Activated CD4-positive, alpha-beta T cell treated with anti-CD3 and anti-CD28 coated beads, Interleukin-2, amount 50 U/mL, for 24 hours (primary cell): ENCODE measurements at places on chromosomes 5 and 9.
A peak's percentile ranks its signal among the peaks of the same experiment; 100 is the strongest.

- DNase-seq = no peak
These were observed 13.0 kb downstream of the SUSD3 start for GRCh38 chr9:93071464-93071863.

- DNase-seq = no peak
These were observed 84.4 kb downstream of the C9orf152 start for GRCh38 chr9:110123341-110124095.

DNA sequence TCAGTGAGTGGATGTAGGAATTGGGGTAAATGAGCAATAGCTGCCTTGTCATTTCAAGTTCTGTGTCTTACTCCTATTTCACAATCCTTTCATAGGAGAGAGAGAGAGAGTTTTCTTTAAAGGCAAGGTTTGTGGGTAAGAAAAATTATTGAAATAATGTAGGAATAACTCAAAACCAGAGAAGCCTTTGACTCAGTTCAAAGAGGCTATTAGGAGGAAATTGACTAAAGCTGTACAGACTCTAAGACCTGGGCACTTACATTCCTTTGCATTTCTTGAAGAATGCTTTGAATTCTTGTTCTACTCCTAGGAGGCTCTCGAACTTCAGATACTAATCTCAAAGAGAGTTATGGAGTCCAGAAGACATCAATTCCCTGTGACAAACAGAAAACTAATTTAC, 257.1 kb downstream of the FBXL7 start:
- no peak for DNase-seq

GRCh38 chr9:94656200-94656599, 16.9 kb upstream of the FBP1 start:
- DNase-seq = peak; percentile 23

- DNase-seq = no peak
These were observed 498.7 kb downstream of the TLE1 start for GRCh38 chr9:81190659-81191058.

DNA sequence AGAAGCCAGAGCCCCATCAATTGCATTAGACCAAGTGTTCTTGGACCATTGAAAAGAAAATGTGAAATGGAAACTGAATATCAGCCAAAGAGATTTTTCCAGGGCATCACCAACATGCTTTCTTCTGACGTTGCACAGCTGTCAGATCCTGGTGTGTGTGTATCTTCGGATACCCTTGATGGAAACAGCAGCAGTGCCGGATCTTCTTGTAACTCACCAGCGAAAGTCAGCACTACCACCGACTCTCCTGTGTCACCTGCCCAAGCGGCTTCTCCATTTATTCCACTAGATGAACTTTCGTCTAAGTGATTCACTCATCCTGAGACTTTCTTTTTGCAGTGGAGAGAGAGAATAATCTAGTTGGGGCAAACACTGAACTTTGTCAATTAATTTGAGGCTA, 75.7 kb downstream of the PIP5K1B start:
- DNase-seq = no peak

DNA sequence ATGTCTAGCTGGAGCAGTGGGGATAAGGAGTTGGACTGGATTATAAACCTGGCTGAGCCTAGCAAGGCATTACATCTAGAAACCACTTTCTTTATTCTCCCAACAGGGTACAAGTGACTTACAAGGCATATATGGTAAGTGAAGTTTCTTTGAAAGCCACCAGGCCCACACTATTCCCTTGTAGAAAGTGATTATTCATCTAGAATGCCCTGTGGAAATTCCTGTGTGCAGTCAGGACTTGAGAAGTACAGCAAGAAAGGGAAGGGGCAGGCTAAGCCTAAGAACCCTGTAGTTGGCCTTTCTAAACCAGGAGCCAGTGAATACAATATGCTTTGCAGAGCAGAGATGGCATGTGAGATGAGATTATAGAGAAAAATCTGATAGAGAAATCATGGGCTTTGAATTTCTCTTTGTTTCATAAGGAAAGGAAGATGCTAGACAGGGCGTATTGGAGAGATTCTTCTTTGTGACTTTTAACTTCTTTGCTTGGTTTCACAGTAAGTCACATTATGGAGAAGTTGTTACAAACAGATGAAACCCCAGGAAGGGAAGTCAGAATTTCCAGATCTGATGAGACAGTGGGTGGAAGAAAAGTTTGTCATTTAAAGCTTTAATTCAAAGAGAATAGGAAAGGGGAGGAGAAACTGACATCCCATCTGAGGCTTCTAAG, 321.7 kb downstream of the NDUFS4 start:
- no peak for DNase-seq

GRCh38 chr5:171617266-171617665, 168.4 kb upstream of the SMIM23 start:
- DNase-seq = no peak

DNA sequence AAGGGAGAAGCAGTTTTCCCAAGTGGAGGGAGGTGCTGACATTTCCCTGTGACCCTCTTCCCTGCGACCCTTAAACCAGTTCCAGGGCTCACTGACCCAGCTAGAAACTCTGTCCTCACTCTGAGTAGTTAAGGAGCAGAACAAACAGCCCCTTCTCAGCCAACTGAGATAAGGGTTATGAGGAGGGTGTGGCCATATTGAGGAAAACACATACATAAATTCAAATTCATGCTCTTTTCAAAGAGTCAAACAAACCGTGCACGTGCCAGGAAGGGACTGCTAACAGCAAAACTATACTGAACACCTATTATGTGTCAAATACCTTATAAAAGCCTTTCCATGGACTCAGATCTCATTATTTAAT, 4.9 kb upstream of the AKNA start:
- DNase-seq = no peak

DNA sequence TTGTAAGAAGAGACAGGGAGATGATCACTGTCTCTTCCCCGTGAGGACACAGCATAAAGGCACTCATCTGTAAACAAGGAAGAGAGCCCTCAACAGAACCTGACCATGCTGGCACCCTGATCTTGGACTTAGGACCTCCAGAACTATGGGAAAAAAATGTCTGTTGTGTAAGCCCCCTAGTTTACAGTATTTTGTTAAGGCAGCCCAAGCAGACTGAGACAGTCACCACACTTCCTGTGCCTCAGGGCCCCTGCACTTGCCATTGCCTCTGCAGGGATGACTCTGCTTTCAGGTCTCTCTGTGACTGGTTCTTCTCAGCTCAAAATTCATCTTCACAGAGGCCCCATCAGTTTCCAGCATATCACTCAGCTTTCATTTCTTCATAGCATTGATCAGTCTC, 372.1 kb downstream of the TLE1 start:
- DNase-seq = no peak

- DNase-seq = no peak
These were observed 59.2 kb downstream of the PHAX start for GRCh38 chr5:126659805-126660482.

DNA sequence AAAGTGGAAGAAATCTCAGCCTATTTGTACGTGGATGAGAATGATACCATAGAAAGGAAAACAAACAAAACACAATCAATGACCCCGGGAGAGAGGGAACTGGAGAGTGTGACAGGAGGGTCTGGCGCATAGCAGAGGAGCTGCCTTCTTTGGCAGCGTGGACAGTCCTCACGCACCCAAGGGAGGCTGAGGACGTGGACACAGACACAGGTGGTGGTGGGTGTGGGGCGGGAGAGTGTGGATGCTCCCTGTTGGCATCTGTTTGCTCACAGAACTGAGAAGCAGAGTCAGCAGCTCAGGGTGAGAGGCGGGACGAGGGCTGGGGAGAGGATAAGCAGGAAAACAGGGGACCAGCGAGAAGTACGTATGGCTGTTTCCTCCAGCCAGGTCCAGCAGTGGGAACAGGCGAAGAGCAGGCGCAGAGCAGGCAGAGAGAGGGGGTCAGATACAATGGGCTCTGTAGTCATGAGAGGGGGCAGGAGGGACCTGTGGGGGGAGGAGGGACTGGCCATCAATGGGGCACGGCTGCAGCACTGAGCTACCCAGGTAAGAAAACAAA, 10.0 kb downstream of the CMBL start:
- DNase-seq = no peak

- no peak for DNase-seq
These were observed 174.4 kb downstream of the SLIT3 start for GRCh38 chr5:169126481-169127021.

DNA sequence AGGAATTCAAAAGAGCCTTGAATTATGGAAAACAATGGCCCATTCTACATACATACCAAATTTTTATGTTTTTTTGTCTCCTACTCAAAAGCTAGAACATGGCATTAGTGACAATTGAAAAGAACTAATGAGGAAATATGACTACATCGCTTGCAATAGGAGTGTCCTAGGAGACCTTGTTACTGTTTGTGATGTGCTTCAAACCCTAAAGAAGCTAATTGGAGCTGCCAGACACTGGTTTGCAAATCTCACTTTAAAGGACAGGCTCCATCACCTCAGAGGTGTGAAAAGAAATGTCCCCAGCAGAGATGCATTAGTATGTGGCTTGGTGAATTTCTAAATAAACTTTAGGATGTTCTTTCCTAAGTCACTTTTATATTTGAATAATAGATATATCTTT, 354.2 kb upstream of the EFNA5 start:
- no peak for DNase-seq

DNA sequence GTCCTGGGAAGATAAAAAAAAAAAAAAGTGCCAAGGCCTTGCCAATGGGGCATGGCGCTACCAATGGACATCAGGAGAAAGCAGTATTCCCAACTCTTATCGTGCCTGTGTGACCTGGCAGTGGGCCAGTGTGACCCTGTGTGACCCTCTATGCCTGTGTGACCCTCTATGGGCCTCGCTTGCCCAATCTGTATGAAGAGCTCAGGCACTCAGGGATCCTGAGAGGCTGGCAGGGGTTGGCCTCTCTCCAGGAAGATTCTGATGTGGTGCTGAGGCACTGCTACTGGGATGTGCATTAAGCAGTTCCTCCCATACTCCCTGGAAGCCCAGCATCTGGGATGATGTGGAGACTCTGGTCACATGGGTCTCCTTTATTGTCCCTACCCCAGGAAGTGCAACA, 179.2 kb downstream of the MACROH2A1 start:
- DNase-seq = no peak

DNA sequence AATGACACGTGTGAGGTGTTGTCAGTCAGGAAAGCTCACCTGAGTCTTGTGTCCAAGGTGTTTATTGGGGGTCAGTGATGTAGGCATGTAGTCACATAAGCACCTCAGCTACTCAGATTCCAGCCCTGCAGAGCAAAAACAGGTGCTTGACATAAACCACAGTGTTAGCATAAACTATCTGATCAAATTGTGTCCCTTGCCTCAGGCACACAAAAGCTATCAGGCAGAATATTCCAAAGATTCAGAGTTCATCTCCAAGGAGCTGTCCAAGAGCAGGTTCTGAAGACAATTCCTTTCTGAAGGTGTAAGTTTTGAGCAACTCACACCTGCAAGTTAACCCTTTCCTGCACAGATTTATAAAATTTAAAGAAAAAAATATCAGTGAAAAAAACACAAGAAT, 102.2 kb upstream of the ITGA1 start:
- no peak for DNase-seq

DNA sequence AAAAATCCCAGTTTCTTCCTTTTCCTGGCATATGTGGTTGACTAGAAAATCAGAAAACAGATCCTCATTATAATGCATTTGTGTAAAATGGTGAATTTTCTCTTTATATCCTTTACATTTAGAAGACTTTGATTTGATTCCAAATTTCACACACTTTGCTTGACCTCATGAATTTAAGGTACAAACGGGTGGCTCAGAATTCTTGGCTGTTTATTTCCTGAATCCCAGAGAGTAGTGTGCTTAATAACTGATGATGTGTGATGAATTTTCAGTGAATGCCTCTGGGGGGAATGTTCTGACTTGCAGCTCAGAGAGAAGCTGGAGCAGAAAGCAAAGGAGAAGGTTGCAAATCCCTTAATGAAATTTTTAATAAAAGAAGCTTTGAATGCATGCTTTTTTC, 126.8 kb downstream of the SPATA31D1 start:
- no peak for DNase-seq

GRCh38 chr5:53424686-53425615, 55.5 kb upstream of the FST start:
- no peak for DNase-seq

- DNase-seq = no peak
These were observed 31.8 kb upstream of the PLCXD3 start for GRCh38 chr5:41542183-41542582.

- no peak for DNase-seq
These were observed 95.1 kb downstream of the FBXL7 start for GRCh38 chr5:15594977-15595568.

DNA sequence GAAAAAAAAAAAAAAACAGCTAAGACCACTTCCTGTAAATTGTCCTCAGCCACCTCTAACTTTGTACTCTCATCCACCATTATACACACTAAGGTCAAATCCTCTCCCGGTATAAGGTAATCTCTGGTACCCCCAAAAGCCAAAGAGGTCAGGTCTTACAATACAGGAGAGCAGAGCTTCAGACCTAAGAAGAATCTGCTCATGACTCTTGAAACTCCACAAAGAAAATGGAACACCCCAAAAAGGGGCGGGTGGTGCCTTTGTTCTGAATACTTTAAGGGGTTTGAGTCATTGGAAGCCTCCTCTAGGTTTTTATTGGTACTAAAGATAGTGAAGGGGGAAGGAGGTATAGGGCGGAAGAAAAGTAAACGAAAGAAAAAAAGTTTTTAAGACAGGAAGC, 69.8 kb downstream of the COL15A1 start:
- no peak for DNase-seq

- DNase-seq = no peak
These were observed 158.7 kb upstream of the HMHB1 start for GRCh38 chr5:143653256-143653655.

DNA sequence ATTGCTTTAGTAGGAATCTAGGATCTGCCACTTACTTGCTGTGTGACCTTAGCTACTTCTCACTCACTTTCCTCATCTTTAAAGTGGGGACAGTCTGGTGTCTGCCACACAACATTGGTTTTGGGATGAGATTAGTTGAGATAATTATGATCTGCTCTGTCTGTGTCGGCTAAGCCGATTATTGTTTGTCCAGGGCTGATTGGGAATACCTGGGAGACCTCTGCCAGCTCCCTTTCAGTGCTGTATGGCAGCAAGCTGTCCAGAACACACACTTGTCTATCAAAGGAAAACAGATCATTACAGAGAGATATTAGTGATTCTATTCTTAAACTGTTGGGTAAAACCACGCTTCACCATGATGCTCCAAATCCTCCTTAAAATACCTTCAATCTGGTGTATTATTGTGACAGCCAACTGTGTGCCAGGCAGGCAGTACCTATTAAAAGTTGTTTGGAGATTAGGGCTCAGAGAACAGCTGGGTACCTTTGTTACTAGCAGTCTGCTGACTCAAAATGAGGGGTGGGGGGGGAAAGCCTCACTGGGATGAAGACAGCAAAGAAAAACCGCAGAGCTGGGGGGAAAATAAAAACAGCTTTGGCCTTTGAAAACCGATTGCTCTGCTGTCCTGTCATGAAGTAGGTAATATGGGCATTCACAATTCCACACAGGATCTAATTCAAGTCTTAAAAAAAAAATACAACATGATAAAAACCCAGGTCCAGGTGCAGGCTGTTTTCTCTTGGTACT, 458.4 kb upstream of the C9orf72 start:
- no peak for DNase-seq

DNA sequence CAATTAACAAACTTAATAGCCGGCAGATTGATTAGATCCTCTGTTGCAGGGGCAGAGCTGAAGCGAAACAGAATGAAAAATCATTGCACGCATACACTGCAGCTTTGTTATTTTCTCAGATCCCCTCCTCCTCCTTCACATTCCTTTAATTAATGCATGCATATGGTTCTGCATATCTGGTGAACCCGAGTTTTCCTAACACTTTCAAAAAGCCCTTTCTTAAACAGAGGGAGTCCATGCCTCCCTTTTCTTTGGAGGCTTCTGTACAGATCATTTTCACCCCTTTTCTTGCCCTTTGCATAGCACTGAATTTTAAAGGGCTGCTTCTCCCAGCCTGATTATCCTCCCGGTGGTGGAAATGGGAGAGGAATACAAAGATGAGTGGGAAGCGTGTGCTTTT, 136.6 kb upstream of the TBCA start:
- DNase-seq = no peak

GRCh38 chr9:68585034-68585761, 44.5 kb upstream of the TMEM252 start:
- no peak for DNase-seq
